ENCODE measurements at places on chromosomes 5 and 9.

- no peak for DNase-seq
Observed at GRCh38 chr9:76292658-76293057, 101.6 kb downstream of the RFK start.

GRCh38 chr5:35668319-35668718 lies 50.7 kb downstream of the SPEF2 start:
- no peak for DNase-seq

- DNase-seq, result no peak
Observed at GRCh38 chr5:63128761-63129160, 550.1 kb downstream of the LRRC70 start.

GRCh38 chr5:93461756-93462155 lies 119.3 kb downstream of the NR2F1-AS1 start:
- DNase-seq, result no peak

GRCh38 chr9:27451207-27451797 lies 72.8 kb upstream of the IFNK start:
- no peak for DNase-seq

- no peak for DNase-seq
Observed at GRCh38 chr9:32142074-32142473, 242.4 kb upstream of the ACO1 start.

GRCh38 chr9:98357921-98358535 lies 102.6 kb upstream of the TBC1D2 start:
- no peak for DNase-seq

- DNase-seq, result no peak
Observed at GRCh38 chr9:76180541-76180940, 213.7 kb downstream of the RFK start.
